Fibroblast of gingiva (primary cell): ENCODE measurements at places on chromosomes 12 and 14.
A peak's percentile ranks its signal among the peaks of the same experiment; 100 is the strongest.

DNA sequence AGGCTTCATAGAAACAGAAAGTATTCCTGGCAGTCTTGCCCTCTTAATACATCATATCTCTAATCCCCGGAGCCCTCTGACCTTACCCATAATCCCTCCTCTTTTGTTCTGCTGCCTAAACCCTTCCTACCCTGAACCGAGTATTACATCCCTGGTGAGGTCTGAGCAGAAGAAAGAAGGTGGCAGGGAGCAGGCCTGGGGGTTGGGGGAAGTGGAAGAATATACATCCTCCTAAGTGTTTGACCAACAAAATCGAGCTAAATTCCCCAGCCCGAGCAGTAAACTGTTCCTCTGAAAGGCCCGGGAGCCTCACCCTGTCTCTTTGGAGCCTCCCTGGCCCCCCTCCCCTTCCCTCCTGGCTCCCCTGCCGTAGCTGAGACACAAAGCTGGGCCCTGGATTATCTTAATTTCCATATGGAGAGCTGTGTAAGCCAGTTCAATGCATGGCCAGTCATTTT, 192.6 kb upstream of the LHX5 start:
- no peak for DNase-seq

- DNase-seq: no peak
Observed at GRCh38 chr14:61471297-61472005, 150.1 kb downstream of the PRKCH start.

GRCh38 chr12:49089821-49090773, 4.5 kb downstream of the DHH start:
- DNase-seq: peak; percentile 40

DNA sequence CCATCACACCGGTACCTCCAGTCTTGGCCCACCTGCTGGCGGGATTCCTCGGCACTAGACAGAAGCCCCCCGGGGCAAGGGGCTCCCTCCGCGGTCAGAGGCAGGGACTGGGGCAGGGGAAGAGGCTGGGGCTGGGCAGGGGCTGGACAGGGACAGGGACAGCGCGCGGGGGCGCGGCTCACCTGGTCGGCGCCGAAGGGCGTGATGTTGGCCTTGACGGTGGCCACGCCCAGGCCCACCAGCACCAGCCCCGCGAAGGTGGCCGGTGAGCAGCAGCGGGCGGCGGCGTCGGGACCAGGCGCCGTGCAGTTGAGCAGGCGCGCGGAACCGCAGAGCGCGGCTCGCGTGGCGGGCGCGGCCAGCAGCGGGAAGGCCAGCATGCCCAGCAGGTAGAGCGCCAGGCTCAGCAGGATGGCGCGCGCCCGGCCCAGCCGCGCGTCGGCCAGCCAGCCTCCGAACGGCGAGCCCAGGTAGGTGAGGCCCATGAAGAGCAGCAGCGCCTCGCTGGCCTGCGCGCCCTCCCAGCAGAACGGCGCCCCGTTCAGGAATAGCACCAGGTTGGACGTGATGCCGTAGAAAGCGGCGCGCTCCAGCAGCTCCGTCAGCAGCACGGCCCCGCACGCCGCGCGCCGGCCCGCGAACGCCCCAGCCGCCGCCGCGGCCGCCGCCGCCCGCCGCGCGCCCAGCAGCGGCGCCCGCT, 392 bp downstream of the SLC15A4 start:
- no peak for DNase-seq

DNA sequence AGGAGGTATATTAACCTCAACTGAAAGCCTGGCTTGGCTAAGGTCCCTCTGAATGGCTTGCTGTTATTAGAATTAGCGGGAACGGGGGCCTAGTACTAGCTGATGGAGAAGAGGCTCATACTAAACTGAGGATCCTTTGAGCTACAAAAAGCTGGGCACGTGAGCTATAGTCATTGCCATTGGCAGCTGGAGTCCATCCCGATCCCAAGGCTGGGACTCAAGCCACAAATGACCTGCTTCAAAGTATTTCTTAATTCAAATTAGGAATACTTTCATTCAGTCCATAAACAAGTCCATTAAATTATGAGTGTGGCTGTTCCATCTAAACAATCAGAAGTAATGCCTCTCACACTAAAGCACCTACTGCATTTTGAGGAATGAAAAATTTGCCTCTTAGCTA, 114.5 kb downstream of the DACT1 start:
- DNase-seq: no peak

DNA sequence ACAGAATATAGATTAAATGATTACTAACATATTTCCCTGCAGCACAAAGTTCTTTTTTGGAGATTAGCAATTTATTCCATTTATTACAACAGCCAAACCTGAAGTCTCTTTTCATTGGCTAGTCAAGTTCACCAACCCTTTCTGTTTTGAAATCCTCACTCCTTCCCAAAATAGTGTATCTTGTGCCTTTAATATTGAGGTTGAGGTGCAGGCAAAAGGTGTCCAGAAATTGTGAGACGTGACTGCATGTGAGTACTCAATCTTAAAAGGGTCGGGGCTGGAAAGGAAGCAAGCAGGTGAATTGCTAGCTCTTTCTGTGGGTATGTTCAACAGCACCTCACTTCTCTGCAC, 11.1 kb upstream of the FOXN3 start:
- no peak for DNase-seq
